PC-3 (cell line): ENCODE measurements at places on chromosomes 7 and 10. TPM values are rescaled to one million over a fixed set of nuclear protein-coding genes. Genes with fewer than 3 reads are reported as not detected.
A peak's percentile ranks its signal among the peaks of the same experiment; 100 is the strongest.

DNA sequence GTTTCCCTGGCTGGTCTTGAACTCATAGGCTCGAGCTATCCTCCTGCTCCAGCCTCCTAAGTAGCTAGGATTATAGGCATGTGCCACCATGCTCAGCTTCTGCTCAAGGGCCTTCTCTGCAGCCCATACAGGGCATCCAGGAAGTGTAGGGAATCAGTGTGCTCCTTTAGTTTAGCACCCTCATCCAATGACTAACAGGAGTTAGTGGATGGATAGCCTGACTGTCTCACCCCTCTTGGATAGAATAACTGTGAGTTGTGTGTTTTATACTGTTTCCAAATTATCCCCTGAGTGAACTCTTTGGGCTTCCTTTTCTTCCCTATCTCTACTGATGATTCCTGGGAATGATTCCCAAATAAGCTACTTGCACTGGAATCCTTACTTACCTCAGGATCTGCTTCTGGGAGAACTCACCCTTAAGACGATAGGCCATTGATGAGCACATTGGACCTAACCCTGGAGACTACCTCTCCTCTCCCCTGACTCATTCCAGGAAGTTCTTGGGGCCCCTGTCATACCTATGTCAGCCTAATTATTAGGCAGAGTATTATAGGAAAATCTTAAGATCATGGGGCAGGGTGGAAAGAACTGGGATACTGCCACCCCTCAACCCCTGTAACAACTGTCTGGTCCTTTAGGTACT is 18.5 kb downstream of the STRIP2 start:
- no peaks in the 10 kb centered on the region for H3K27me3 ChIP-seq
- peaks cover 31% of the 10 kb centered on the region for H3K4me1 ChIP-seq
- peak overlapping the region; percentile 75 for H3K27ac ChIP-seq
- peak; percentile 55 for DNase-seq
- H3K4me3 ChIP-seq = no peak overlapping the region
- H3K36me3 ChIP-seq = peaks cover 27% of the 10 kb centered on the region

DNA sequence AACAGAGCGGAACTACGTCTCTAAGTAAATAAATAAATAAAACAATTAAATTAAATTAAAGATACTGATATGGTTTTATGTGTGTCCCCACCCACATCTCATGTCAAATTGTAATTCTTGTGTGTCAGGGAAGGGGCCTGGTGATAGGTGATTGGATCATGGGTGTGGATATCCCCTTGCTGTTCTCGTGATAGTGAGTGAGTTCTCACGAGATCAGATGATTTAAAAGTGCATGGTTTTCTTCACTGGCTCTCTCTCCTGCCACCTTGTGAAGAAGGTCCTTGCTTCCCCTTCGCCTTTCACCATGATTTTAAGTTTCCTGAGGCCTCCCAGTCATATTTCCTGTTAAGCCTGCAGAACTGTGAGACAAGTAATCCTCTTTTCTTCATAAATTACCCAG is 29.0 kb upstream of the OGDHL start:
- H3K4me3 ChIP-seq = no peak overlapping the region
- no peak overlapping the region for H3K27ac ChIP-seq
- H3K36me3 ChIP-seq = no peaks in the 10 kb centered on the region
- no peak for DNase-seq
- H3K4me1 ChIP-seq = no peaks in the 10 kb centered on the region

- H3K4me1 ChIP-seq = no peaks in the 10 kb centered on the region
- 0 out of 2 replicates have a peak, but pooled peaks cover 3% of the 10 kb centered on the region for H3K27me3 ChIP-seq
- no peak overlapping the region for H3K4me3 ChIP-seq
- DNase-seq = no peak
- no peak overlapping the region for H3K27ac ChIP-seq
These were observed 211.0 kb downstream of the NEBL start for GRCh38 chr10:20686015-20686635.

GRCh38 chr10:75019370-75019769 is 92.1 kb upstream of the SAMD8 start:
- no peak overlapping the region for H3K27ac ChIP-seq
- peaks cover 14% of the 10 kb centered on the region for H3K4me1 ChIP-seq
- H3K27me3 ChIP-seq = no peaks in the 10 kb centered on the region
- peak; percentile 88 for DNase-seq

- peak overlapping the region; percentile 73 for H3K4me3 ChIP-seq
- no peaks in the 10 kb centered on the region for H3K36me3 ChIP-seq
- H3K27ac ChIP-seq = no peak overlapping the region
- no peaks in the 10 kb centered on the region for H3K27me3 ChIP-seq
- peaks cover 8% of the 10 kb centered on the region; the same call in 1 of the 2 replicates for H3K4me1 ChIP-seq
These were observed 730 bp downstream of the LARP4B start for GRCh38 chr10:930625-931325.

GRCh38 chr10:106982268-106982667 is 182.2 kb downstream of the SORCS1 start:
- no peak overlapping the region for H3K27ac ChIP-seq
- no peak for DNase-seq
- no peaks in the 10 kb centered on the region for H3K4me1 ChIP-seq
- H3K36me3 ChIP-seq = no peaks in the 10 kb centered on the region
- H3K4me3 ChIP-seq = no peak overlapping the region
- peaks cover 33% of the 10 kb centered on the region for H3K27me3 ChIP-seq

- peaks cover 10% of the 10 kb centered on the region for H3K36me3 ChIP-seq
- H3K4me3 ChIP-seq = no peak overlapping the region
- no peaks in the 10 kb centered on the region for H3K27me3 ChIP-seq
- no peak for DNase-seq
- H3K27ac ChIP-seq = peak overlapping the region; percentile 85
These were observed 46.4 kb downstream of the MYPN start for GRCh38 chr10:68155615-68156210.

- no peaks in the 10 kb centered on the region for H3K36me3 ChIP-seq
- H3K27ac ChIP-seq = no peak overlapping the region
- peaks cover 7% of the 10 kb centered on the region; the same call in 1 of the 2 replicates for H3K4me1 ChIP-seq
These were observed 50.0 kb upstream of the INSIG1 start for GRCh38 chr7:155247479-155248365.

GRCh38 chr10:117500456-117500855 is 42.1 kb upstream of the EMX2 start:
- H3K4me1 ChIP-seq = no peaks in the 10 kb centered on the region
- no peak overlapping the region for H3K27ac ChIP-seq
- peaks cover 54% of the 10 kb centered on the region for H3K27me3 ChIP-seq
- no peaks in the 10 kb centered on the region for H3K36me3 ChIP-seq
- no peak for DNase-seq

- H3K4me3 ChIP-seq = no peak overlapping the region
- H3K4me1 ChIP-seq = peaks cover 47% of the 10 kb centered on the region
- DNase-seq = no peak
These were observed 43.6 kb downstream of the PLCE1 start for GRCh38 chr10:94037286-94037685.

- DNase-seq = no peak
- H3K4me1 ChIP-seq = no peaks in the 10 kb centered on the region
- H3K4me3 ChIP-seq = no peak overlapping the region
- no peaks in the 10 kb centered on the region for H3K36me3 ChIP-seq
- no peaks in the 10 kb centered on the region for H3K27me3 ChIP-seq
- H3K27ac ChIP-seq = no peak overlapping the region
These were observed 101.2 kb upstream of the ZNF716 start for GRCh38 chr7:57348646-57349269.

DNA sequence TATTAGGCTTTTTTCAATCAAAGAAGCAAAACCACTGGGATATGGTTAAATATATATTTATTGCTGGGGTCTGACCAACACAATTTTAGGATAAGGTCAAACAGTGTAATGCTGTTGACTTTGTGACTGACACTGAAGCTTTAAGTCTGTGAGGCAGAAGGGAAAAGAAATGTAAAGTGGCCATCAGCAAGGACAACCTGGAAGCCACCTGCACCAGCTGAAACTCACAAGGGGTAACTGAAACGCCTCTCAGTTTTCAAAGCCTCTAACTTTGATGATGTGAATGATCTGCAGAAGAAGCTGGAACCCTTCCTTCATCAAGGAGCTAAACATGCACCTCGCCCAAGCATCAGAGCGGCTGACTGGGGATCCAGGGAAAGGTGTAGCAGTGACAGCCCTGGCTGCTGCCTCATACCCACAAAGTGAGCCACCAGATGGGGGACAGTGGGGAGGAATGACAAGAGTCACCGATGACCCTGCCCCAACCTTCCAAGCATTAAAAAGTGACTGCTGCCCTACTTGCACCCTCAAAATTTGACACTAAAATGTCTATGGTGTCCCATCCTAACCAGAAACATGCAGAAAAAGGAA is 284.9 kb upstream of the CNTNAP2 start:
- no peaks in the 10 kb centered on the region for H3K27me3 ChIP-seq
- no peak overlapping the region for H3K4me3 ChIP-seq
- H3K27ac ChIP-seq = no peak overlapping the region
- DNase-seq = no peak
- H3K36me3 ChIP-seq = no peaks in the 10 kb centered on the region

DNA sequence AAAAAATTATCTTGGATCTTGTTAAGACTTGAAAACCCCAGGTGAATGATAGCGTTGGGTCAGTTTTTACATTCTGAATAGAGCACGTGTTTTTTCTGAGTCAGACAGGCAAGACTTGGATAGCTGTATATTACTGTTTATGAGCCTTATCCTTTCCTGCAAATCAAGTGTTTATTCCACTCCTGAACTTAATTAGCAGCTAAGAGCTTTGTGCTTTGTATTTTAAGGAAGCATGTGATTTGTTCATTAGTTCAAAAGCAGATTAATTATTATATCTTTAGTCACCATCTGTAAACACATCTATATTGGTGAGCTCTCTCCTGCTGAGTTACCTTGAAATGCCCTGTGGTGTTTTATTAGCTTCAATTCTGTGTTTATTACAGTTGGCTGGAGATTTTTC is 98.6 kb upstream of the PRPS1L1 start:
- H3K4me1 ChIP-seq = no peaks in the 10 kb centered on the region
- no peaks in the 10 kb centered on the region for H3K36me3 ChIP-seq
- no peaks in the 10 kb centered on the region for H3K27me3 ChIP-seq
- no peak for DNase-seq
- no peak overlapping the region for H3K27ac ChIP-seq
- no peak overlapping the region for H3K4me3 ChIP-seq

- H3K27ac ChIP-seq = peak overlapping the region; percentile 62
- peaks cover 41% of the 10 kb centered on the region for H3K4me1 ChIP-seq
- no peaks in the 10 kb centered on the region for H3K27me3 ChIP-seq
- no peak overlapping the region for H3K4me3 ChIP-seq
- H3K36me3 ChIP-seq = peaks cover 13% of the 10 kb centered on the region
These were observed 59.6 kb downstream of the ZMIZ1 start for GRCh38 chr10:79128241-79128922.

- no peak overlapping the region for H3K27ac ChIP-seq
- H3K4me3 ChIP-seq = no peak overlapping the region
- no peak for DNase-seq
- no peaks in the 10 kb centered on the region for H3K27me3 ChIP-seq
- no peaks in the 10 kb centered on the region for H3K4me1 ChIP-seq
These were observed 248.7 kb upstream of the TCF7L2 start for GRCh38 chr10:112701211-112701877.

DNA sequence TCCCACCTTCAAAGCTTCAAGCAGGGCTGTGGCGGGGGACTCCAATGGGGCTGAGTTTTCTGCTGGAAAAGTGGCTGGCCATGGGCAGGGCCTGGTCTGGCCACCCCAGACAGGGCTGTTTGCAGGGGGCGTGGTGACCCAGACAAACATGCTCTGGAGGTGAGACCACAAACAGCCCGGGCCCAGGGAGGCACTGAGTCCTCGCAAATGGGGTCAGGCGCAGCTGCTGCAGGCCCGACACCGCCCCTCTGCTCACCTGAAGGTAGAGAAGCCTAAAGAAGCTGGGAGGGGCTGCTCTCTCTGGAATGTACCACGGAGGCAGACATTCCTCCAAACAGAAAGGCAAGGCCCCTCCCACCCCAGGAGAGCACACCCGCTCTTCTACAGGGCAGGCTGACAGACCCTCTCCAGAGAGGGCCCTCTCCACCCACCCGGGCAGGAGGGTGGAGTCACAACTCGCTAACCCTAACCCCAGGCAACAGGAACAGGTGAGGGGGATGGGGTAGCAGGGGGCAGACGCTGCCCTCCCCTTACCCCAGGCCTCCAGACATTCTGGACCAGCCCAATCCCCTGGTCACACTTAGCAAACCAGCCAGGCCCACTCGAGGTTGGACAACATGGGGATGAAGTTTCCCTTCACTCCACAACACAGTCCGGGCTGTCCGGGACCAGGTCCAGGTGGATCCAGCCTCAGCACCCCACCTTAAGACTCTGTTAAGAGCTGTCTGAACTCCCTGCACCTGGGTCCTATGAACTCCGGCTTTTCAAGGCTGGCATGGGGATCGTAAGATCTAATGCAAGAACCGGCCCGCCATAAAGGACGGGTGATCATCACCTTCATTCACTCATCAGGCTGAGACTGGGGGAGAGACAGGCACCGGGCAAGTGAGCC is 32.3 kb downstream of the OAT start:
- peaks cover 7% of the 10 kb centered on the region for H3K4me1 ChIP-seq
- no peak overlapping the region for H3K27ac ChIP-seq
- H3K36me3 ChIP-seq = no peaks in the 10 kb centered on the region
- no peak overlapping the region for H3K4me3 ChIP-seq
- no peak for DNase-seq

- H3K36me3 ChIP-seq = peaks cover 10% of the 10 kb centered on the region; the same call in 1 of the 2 replicates
- no peaks in the 10 kb centered on the region for H3K27me3 ChIP-seq
- no peak overlapping the region for H3K4me3 ChIP-seq
- H3K27ac ChIP-seq = peak overlapping the region; percentile 99
These were observed 1.7 kb upstream of the UPP1 start for GRCh38 chr7:48087349-48087748.

- no peak overlapping the region for H3K4me3 ChIP-seq
- H3K27ac ChIP-seq = no peak overlapping the region
- peaks cover 8% of the 10 kb centered on the region for H3K4me1 ChIP-seq
- no peak for DNase-seq
- no peaks in the 10 kb centered on the region for H3K27me3 ChIP-seq
- no peaks in the 10 kb centered on the region for H3K36me3 ChIP-seq
These were observed 108.0 kb downstream of the SDK1 start for GRCh38 chr7:3408814-3409595.

DNA sequence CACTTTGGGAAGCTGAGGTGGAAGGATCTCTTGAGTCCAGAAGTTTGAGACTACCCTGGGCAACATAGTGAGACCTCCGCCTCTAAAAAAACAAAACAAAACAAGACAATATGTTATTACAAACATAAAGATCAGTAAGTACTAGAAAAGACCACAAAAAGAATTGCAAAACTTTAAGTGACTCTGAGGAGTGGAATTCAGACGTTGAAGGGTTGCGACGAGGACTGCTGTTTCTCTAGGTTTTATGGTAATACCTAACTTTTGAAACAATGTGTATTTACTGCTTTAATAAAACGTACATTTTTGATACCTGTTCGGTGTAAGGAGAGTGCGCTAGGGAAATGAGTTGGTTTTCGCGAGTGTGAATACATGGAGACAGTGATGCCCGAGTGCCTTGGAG is 250.4 kb downstream of the GATA3 start:
- H3K36me3 ChIP-seq = no peaks in the 10 kb centered on the region
- peaks cover 56% of the 10 kb centered on the region for H3K27me3 ChIP-seq
- no peak for DNase-seq
- H3K4me1 ChIP-seq = peaks cover 9% of the 10 kb centered on the region; the same call in 1 of the 2 replicates

GRCh38 chr10:59283456-59284091 is 78.8 kb downstream of the FAM13C start:
- no peak overlapping the region for H3K4me3 ChIP-seq
- peaks cover 9% of the 10 kb centered on the region for H3K4me1 ChIP-seq
- H3K27ac ChIP-seq = peak overlapping the region; percentile 25; the same call in 1 of the 2 replicates
- no peaks in the 10 kb centered on the region for H3K36me3 ChIP-seq
- H3K27me3 ChIP-seq = peaks cover 6% of the 10 kb centered on the region; the same call in 1 of the 2 replicates

NYAP1 gene
- 1.2 and 1.9 TPM in 2 replicates for total RNA-seq

LRIT1 gene
- not detected in 2 replicates for total RNA-seq

ANXA8 gene
- total RNA-seq = 0.69 and 1.1 TPM in 2 replicates

ZNF248 gene
- total RNA-seq = 112 and 115 TPM in 2 replicates

GRID2IP gene
- total RNA-seq = not detected in 2 replicates

OR9A2 gene
- total RNA-seq = not detected in 2 replicates

GIMAP8 gene
- not detected in 2 replicates for total RNA-seq

LIPK gene
- total RNA-seq = not detected in 2 replicates

FUOM gene
- 33.3 and 40.0 TPM in 2 replicates for total RNA-seq
